ENCODE measurements at places on chromosomes 6 and 20.

- no peak for DNase-seq
These were observed 56.4 kb upstream of the DUSP22 start for GRCh38 chr6:235763-236360.

- DNase-seq = no peak
These were observed 117.3 kb upstream of the TNFAIP3 start for GRCh38 chr6:137749696-137750211.

- peak; percentile 71 for DNase-seq
These were observed 93.2 kb downstream of the GMPR start for GRCh38 chr6:16331384-16332174.

GRCh38 chr6:16058201-16058928 is 70.5 kb upstream of the MYLIP start:
- no peak for DNase-seq

GRCh38 chr6:35141007-35141655 is at the start of gene TCP11:
TSS of gene TCP11 (minus strand) at chr6:35141339. CDS start at chr6:35140870, 469 bp downstream.
- DNase-seq = no peak

DNA sequence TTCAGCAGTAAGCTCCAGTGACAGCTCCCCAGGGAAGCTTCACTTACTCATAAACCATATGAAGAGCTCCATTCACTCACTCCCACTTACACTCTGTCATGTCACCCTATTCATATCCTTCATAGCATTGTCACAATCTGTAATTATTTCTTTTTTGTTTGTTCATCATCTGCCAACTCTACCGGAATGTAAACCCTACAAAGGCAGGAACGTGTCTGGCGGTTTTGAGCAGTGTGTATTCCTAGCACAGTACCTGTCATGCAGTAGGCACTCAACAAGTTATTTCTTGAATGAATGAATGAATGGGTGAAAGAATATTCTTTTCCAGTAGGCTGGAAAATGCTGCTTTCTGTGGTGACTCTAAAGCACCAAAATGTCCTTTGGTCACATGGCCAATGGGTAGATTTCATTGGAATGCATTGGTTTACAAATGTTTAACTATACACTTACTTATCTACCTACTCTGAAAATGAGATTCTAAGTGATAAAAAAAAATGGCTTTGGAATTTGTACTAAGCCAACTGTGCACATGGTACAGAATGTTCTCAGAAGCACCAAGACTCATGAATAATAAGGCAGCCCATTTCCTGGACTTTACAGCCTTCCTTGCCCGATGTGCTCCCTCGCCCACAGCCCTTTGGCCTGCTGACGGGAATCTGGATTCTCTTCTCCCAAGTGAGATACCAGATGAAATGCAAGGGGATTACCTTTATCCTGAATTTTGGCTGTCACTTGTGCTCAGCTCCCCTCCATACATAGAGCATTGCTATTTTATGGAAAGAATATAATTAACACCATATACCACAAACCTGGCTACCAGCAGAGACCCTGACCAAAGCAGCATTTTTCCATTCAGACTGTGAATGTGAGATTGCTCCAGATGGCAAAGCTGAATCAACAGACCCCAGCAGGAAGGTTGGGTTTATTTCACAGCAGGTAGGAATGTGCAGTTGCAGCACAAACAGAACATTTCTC is 273.3 kb downstream of the ALDH8A1 start:
- no peak for DNase-seq

DNA sequence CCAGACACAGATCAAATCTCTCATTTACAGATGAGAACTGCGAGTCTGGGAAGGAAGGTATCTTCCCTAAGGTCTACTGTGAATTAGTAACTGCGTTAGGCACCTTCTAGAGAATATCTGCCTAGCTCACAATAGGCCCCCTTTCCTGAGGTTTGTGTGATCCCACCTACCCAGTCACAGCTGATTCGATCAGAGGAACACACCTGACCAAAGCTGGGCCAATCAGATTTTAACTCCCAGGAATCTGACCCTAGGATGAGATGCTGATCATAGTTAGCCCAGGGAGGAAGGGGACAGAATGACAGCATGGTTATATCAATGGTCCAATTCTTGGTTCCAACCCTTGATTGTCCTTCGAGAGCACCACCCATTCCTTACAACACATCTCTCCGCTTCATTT is 7.4 kb upstream of the CCDC167 start:
- DNase-seq = no peak

DNA sequence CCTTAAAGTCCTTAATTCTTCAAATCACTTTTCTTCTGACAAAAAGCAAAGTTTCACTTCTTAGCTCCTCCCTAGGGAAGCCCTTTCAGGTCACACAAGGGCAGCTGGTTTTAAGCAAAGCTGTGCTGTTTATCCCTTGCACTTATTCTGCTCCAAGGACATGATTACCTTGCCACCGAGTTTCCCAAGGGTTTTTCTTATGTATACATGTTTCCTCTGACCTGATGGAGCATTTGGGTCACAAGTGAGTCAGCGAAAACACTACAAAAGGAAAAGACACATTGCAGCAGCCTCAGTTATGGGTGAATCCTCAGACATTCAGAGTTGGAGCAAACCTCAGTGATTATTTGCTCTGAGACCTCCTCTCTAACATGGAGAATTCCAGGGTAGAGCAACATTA is 26.6 kb upstream of the ILRUN start:
- DNase-seq = no peak

DNA sequence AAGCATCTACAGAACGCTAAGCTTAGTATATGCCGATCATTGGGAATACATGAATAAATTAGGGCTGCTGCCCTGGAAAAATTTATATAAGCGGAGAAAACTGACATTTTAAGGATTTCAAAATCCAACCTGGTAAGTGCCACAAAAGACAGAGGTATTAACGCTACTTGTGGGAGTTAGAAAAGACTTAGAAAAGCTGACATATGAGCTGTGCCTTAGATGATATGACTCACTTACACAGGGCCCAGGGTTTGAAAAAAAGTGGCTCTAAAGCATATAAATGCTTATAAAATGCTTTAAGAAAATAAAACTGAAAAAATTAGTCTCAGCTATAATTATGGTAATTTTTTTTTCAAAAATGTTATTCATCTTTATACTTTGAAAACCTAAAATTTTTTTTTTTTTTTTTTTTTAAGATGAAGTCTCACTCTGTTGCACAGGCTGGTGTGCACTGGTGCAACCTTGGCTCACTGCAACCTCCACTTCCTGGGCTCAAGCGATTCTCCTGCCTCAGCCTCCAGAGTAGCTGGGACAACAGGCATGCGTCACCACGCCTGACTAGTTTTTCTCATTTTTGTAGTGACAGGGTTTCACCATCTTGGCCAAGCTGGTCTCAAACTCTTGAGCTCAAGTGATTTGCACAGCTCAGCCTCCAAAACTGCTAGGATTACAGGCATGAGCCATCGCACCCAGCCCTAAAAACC is 25.7 kb downstream of the EPB41L2 start:
- DNase-seq = no peak

DNA sequence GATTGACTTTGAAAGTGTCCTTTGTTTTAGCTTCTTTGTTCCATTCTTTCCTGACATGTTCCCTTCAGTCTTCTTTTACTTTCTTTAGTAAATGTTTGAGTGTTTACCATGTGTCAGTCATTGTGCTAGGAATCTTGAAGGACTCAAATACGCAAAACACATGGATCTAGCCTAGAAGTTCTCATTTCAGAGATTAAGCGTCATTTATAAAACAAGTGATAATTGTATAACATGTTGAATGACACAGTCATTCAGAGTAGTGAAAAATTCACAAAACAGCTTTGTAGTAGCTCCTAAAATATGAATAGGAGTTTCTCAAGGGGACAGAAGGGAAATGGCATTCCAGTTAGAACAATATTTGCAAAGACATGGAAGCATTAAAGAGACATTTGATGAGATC is 66.9 kb downstream of the MACROD2 start:
- no peak for DNase-seq

GRCh38 chr6:13195803-13196202 is 132.5 kb downstream of the TBC1D7 start:
- no peak for DNase-seq

DNA sequence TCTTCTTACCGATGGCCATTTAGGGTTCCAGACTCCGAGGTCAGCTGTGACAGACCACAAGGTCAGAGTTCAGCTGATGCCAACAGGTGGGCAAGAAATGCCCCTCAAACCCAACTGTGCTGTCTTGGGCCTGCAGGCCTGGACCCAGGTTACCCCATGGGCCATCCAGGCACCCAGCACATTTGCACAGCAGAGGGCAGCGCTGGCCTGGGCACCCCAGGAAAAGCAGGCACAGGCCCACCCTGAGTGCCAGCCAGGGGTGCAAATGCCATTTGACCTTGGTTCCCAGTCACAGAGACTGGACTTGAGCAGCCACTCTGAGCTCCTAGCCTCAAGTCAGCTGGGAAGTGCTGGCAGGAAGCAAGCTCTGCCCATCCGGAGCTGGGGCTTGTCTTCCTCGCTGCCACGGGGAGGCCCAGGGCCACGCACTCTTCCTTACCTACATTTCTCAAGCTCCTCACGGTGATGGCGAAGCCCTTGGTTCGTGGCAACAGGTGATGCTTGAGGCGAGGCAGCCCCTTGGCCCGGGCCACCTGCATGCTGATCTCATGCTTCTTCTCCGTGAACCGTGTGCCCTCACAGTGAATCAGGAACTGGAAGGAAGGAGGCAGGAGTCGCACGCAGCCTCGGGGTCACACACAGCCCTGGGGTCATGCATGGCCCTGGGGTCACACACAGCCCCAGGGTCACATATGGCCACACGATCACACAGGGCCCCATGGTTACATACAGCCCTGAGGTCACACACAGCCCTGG is 120.8 kb downstream of the AGPAT4 start:
- DNase-seq = no peak

DNA sequence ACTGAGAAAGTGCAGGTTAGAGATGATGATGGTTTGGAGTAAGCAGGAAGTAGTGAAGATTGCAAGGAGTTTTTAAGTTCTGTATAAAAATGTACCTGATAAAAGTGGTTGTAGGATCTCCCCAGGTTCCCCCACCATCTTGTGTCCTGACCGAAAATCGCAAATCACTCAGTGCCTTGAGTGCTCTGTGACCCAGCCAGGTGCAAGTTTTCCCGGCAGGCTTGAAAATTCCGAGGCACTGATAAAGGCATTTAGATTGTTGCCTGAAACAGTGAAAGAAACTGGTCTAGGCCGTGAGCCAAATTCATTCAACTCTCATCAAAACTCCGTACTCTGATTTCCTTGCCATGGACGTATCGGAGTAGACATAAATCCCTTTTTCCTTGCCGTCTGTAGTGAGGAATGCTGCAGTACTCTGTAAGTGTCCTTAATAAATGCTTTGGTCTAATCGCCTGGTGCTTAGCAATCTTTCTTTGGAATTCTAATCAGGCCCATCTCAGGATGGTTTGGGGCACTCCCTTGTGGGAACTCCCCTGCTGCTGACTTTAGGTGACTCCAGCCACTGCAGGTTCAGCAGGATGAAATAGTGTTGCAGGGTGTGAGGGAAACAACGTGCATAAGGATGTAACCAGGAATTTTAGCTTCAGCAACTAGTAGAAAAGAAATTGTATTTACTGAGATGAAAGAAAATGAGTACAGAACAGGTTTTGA is 1199.8 kb upstream of the MAP3K7 start:
- DNase-seq = no peak

DNA sequence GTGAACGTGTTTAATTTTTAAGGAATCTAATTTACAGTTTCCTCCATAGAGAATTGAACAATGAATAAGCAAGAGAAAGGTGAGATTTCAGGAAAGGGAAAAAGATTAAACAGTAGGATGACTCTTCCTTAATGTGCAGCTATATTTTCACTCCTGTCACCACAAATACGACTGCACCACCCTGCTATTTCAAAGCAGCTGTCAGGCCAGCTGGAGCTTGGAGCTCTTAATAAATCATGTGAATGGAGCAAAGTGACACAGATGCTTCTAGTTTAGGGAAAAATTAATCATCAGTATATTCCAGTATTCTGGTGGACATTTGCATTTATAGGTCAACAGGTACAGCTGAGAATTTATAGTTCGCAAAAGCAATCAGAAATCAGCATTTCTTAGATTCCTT is 56.5 kb upstream of the PKIB start:
- no peak for DNase-seq

GRCh38 chr6:157454762-157455714 is 74.0 kb downstream of the ZDHHC14 start:
- DNase-seq = no peak

- DNase-seq = no peak
These were observed 17.3 kb upstream of the TRIM27 start for GRCh38 chr6:28940858-28941683.

DNA sequence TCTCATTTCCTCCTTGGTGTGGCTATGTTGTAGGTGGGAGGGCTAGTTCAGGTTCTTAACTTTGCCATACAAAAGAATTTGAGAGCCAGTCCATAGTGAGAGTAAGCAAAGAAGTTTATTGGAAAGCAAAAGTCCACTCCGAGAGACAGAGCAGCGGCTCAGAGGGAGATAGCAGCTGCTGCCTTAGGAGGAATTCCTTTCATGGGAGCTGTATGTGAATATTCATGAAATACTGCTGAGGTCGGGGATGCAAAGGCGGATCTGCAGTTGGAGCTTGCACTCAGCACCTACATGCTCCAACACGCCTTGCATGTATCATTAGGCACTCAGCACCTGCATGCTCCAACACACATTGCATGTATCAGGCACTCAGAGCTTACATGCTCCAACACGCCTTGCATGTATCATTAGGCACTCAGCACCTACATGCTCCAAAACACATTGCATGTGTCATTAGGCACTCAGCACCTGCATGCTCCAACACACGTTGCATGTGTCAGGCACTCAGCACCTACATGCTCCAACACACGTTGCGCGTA is 54.9 kb downstream of the CDH4 start:
- no peak for DNase-seq

DNA sequence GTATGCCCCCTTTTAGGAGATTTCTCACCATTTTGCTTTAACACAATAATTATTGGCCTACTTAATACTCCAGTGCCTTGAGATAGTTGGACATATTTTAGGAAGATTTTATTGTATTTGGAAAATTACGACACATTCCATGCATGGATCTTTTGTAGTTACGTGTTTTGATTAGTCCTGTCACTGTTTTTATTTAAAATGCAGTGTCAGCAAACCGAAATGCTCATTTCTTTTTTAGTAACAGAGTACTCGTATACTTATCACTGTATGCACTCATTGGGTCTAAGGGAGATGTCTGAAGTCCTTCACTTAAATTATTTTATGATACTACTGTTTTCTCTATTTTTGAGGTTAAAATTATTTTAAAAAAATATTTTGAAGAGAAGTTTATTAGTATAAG is 153.8 kb downstream of the QKI start:
- no peak for DNase-seq

DNA sequence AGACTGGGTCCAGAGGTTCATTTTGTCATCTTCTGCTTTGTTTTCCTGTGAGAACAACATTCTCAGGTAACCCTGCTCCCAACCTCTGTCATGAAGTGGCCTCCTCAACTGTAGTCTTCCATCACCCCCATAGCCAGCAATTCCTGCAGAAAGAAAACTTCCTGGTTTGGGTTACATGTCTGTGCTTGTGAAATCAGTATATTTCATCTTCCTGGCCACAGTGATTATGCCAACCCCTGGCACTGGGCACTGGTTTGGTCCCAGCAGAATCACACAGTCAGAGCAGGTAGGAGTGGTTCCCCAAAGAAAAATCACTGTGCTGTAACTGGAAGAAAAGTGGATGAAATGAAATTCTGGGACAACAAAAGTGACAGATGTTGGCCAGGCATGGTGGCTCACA is 52.5 kb downstream of the CRYBG1 start:
- DNase-seq = no peak

- no peak for DNase-seq
These were observed 61.5 kb upstream of the HDDC2 start for GRCh38 chr6:125363039-125363823.

Data from H54 (cell line).